Heart right ventricle (tissue), 16 donors: ENCODE measurements at places on chromosomes 2 and 18. TPM values are rescaled to one million over a fixed set of nuclear protein-coding genes. Genes with fewer than 3 reads are reported as not detected.

Gene CKAP2L
- not detected for polyA plus RNA-seq

Gene SOCS6
- 6.1 TPM for polyA plus RNA-seq

Gene GPBAR1
- 2.3 TPM for polyA plus RNA-seq

Gene APLF
- polyA plus RNA-seq, result 0.38 TPM

DNA sequence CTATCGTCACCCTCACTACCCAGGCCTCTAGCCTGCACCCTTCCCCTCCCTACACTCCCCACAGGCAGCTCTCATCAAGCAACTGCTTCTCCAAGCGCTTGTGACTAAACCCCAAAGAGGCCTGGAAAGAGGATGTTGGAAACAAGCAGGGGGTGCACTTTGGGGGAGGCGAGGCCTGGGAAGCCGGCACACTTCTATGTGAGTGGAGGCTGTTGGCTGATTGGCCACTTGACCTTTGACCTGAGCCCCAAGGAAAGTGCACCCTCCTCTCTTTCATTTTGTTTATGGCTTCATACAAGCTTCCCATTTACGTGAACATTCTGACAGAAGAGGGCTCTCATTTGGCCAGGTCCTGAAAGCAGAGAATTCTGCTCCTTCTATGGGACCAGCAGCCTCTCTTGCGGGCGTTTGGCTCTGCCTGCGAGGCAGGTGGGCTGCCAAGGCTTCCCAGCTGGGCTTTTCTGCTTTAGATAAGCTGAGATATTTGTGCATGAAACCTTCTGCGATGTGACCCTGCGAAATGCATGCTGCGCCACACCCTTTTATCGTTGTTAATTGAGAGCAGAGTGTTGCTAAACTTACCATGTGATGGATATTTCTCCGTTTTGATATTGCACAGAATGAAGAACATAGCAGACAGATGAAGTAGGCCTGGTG is 134.8 kb upstream of the NCK2 start:
- no peak for DNase-seq

DNA sequence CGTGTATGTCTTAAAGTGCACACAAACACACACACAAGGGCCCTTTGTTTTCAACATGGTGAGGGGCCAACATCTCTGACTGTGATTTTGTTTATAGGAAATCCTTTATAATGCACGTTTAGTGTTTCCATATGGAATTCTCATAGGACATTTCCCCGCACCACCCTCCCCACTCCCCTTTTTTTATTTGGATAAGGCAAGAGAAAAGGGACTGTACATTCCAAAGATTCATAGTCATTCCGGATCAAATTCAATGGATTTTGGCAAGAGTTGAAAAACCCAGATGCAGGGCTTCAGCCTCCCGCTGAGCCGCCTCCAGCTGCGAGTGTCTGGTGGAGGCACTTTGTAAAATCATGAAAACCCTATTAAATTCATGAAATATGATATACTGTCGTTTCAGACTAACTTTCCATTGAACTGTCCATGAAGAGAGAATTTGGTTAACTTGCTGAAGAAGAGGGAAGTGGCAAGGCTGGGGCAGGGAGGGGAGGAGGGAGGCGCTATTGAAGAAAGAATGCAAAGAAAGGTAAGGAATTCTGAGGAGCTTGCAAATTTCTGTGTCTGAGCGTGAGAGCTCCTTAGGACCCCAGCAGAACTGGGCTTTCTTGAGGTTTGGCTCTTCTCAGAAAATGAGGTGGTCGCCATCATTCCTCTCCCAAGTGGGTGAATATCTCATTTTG is 25.8 kb upstream of the SLC14A2 start:
- no peak for DNase-seq

DNA sequence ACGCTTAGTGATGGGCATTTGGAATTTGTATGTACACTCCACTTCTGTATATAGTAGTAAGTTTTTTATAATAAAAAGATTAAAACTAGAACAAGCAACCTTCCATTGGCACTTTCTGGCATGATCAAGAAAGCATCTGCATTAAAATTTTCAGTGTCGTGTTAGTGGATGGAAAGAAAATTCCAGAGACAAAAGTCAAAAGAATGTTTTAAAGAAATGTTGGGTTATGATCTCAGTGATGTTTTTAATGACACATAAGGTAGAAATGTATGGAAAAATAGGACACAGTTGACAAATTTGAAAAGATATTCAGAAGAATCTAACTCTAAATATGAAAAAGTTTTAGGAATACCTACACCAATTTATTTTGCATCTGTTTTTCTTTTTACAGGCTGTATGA is 126.1 kb upstream of the FAM117B start:
- no peak for DNase-seq

DNA sequence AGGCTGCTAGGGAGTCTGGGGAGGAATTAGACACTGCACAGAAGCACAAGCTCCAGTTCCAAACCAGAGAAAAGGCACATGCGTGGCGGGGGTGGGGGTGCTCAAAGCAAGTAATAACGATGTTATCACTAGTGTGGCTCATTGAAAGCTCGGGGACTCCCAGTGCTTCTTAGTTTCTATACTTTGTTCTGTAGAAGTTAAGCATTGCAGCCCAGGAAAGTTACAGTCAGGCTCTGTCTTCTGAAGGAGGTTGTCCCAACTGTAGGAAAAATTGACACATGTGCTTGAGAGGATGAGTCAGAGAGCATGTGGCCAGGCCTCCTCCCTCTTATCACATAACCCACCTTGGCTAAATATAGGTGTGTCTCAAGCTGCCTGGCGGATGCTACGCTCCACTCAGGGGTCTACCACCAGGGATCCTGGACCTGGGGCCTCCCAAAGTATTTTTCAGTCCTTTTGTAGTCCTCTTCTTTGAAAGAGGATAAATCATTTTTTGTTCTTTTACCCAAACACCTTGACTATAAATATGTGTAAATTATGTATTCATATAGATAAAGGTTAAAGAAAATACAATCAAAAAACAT is 3.8 kb downstream of the GALNT5 start:
- DNase-seq, result no peak

GRCh38 chr2:118737684-118738083 is 109.8 kb downstream of the EN1 start:
- no peak for DNase-seq

DNA sequence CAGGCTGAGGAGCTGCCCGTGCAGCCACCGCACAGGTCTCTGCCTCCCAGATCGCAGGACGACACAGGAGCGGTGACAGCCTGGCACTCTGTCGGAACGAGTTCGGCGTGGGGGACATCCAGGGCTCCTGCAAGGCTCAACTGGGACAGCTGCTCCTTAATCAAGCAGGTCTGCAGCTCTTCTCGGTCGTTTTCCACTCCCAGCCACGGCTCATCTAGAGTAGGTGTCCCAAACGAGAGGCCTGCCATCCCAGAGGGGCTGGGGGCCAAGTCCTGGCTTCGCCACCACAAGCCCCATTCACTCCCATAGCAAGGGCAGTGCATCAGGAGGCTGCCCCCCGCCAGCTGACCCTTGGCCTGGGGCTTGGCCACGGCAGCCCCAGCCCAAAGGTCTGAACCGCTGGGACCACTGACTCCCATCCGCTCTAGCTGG is 22.5 kb downstream of the PASK start:
- no peak for DNase-seq

GRCh38 chr2:156803967-156804366 is 367.8 kb downstream of the GPD2 start:
- DNase-seq, result no peak

GRCh38 chr2:190425883-190426658 is 17.9 kb downstream of the MFSD6 start:
- DNase-seq, result no peak

DNA sequence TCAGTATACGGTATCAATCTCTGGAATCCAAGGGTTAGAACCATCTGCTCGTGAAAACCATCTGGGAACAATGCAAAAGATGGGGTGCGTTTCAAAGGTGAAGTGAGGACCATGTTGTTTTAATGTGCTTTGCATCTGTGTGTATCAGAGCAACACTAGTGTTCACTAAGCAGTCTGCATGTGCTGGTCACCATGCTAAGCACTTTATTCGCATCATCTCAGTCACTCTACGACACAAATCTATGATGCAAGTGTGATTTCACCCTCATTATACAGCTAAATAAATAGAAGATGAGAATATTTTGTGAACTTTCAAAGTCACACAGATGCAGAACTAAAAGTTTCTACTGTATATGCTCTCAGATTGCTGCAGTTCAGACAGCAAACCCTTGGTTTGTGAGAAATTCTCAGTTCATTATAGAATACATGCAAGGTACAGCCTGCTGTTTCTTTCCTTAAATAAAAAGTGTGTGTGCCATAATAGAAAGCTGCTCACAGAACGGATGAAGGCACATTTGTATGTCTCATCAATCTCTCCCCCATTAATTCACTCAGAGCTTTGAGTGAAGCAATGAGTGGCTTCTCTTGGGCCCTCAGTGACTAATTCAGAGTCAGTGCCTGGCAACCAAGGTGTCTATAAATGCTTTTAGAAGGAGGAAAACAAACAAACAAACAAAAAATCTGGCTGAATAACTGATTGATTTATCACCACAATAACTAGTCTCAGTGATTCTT is 652.8 kb upstream of the SOX11 start:
- no peak for DNase-seq

GRCh38 chr2:146532509-146533147 is 1312.2 kb upstream of the ACVR2A start:
- no peak for DNase-seq

DNA sequence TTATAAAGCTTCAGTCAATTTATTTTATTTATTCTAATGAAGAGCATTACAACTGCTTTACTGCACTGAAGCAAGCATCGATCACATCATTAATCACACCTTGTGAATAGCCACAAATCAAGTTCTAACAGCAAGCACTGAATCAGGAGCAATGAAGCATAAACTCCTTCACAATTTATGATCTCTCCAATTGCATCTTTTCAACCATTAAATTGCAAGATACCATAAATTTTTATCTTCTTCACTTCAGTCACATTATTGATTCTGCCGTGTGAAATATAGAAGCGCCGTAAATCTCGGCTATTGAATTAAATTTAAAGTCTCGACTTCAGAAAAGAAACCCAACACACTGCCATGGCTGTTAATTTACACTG is 298.7 kb downstream of the CDCA7 start:
- no peak for DNase-seq

- no peak for DNase-seq
Observed at GRCh38 chr18:22325396-22325795, 92.3 kb downstream of the CTAGE1 start.

- no peak for DNase-seq
Observed at GRCh38 chr18:57561728-57562423, 24.6 kb downstream of the FECH start.

- no peak for DNase-seq
Observed at GRCh38 chr2:109137616-109138015, 8.6 kb downstream of the SH3RF3 start.
